ENCODE measurements at places on chromosomes 6 and 20.

DNA sequence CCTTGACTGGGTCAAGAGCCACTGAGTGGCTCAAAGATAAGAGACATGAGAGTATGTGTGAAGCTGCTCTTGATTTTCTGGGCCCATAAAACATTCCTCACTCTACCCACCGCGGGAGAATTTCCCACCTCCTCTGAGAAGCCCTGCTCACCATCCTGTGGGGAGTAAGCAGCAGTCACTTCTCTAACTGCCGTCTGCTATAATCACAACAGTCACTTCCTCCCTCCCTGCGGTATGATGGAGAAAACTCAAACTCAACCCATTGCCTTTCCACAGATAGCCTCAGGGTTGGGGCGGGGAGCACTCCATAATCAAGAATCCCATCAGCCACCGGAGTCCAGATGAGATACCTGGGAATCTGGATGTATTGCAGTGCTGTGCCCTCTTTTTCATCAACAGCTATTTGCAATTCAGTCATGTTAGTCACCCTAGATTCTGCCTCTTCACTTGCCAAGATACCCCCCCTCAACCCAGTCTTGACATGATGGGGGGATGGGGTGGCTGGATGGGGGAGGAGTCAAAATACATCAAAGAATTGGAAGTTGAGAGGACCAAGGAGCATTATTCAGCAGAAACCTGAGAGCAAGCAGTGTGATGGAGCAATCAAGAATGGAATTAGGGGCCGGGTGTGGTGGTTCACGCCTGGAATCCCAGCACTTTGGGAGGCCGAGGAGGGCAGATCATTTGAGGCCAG is 5.1 kb downstream of the MOCS1 start:
- no peak for DNase-seq

DNA sequence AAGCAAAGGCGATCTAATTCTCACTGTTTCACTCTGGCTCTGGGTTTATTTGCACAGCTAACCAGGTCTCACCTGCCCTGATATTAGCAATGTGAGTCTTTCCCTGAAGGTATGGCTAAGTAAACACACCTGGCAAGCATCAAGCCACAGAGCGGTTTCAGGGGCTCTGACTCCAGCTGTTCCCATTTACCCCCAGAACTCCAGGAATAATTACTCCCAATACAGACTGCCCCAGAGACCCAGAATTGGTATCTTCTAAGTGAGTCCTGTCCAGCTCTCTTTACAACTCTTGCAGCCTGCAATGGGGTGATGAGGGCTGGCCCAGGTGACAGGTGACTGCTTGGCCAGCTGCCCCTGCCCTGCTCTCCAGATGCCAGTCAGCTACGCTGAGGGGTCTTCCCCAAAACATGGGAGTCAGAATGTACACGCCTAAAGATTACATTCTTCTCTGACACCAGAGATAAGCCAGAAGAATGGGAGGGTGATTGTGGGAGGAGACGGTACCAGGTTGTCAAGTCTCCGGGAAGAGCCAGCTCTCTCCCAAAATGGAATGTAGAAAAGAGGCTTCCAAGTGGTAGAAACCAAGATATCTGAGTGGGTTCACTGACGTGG is 4.9 kb upstream of the LRRN4 start:
- no peak for DNase-seq

DNA sequence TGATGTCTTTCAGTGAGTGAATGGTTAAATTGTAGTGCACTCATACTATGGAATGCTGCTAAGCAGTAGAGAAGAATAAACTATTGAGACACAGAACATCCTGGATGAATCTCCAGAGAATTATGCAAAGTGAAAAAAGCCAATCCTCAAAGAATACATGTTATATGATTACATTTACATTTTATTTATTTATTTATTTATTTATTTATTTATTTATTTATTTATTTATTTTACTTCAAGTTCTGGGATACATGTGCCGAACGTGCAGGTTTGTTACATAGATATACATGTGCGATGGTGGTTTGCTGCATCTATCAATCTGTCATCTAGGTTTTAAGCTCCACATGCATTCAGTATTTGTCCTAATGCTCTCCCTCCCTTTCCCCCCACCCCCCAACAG is 175.8 kb upstream of the VGLL2 start:
- DNase-seq: no peak

- DNase-seq: peak; percentile 39
These were observed 100.5 kb downstream of the ERMARD start for GRCh38 chr6:169851641-169852503.

DNA sequence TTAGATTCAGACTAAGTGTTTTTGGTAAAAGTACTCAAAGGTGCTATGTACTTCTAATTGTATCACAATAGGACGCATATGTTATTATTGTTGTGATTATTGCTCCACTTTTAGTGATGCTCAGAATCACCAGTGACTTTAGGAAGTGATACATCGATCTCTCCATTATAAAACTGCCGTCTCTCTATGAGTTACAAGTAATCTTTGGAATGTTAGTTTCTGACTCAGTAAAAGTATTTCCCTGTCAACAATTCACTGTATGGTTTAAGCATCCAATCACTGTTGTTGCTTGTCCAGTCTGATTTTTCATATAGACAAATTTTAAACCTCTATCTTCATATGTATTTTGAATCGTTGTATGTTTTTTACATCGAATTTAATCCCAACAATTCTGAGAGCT is 9.4 kb downstream of the DCBLD1 start:
- no peak for DNase-seq

GRCh38 chr6:7157752-7158616 is 50.2 kb downstream of the RREB1 start:
- DNase-seq: no peak

- no peak for DNase-seq
These were observed 48.3 kb downstream of the ECT2L start for GRCh38 chr6:138844192-138844591.

DNA sequence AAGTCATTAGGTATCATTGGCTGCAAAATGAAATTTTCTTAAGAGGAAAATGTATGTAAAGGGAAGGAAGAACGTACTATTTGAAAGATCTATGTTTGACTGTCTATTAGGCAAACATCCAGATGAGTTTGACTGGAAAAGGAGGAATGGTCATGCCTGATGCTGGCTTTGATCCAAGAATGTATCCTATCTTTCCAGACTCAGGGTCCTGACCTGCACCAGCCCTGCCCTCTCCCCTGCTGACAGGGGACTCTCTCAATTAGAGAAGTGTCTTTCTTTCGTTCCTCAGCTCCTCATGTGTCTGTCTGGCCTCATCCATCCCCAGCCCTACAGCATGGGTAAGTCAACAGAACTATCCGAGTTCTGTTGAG is 21.9 kb upstream of the SH3BGRL2 start:
- no peak for DNase-seq

- peak; percentile 18 for DNase-seq
These were observed 209.6 kb downstream of the TFAP2B start for GRCh38 chr6:51028276-51028675.

GRCh38 chr20:2907519-2907918 is 34.2 kb downstream of the PTPRA start:
- no peak for DNase-seq

DNA sequence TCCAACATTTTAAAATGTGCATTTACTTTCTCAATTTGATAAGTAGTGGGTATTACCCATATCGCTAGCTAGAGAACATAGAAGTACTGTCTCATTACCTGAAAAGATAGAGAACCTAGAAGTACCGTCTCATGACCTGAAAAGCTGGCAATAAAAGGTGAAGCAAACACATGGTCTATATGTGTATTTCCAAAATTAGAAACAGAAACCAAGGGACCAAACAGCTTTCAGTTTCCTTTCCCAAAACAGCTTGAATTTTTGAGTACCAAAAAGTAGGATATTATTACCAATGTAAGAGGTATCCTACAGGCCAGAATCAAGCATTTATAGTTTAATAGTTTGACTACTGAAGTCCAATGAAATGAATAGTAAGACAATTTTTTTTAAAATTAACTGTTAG is 77.2 kb downstream of the KIF13A start:
- DNase-seq: no peak
